ENCODE measurements at places on chromosomes 2 and 18. TPM values are rescaled to one million over a fixed set of nuclear protein-coding genes. Genes with fewer than 3 reads are reported as not detected.

GRCh38 chr2:19801367-19802080 is 100.3 kb downstream of the TTC32 start:
- peak; percentile 78 for DNase-seq
- H3K36me3 ChIP-seq, result no peaks in the 10 kb centered on the region
- no peak overlapping the region for H3K4me3 ChIP-seq
- H3K27me3 ChIP-seq, result no peaks in the 10 kb centered on the region
- H3K4me1 ChIP-seq, result peaks cover 25% of the 10 kb centered on the region

GDF7 gene
- total RNA-seq, result 0.03 TPM

- no peak for DNase-seq
- no peak overlapping the region for H3K4me3 ChIP-seq
- H3K36me3 ChIP-seq, result no peaks in the 10 kb centered on the region
- H3K4me1 ChIP-seq, result no peaks in the 10 kb centered on the region
- H3K27ac ChIP-seq, result no peak overlapping the region
- H3K27me3 ChIP-seq, result peaks cover 3% of the 10 kb centered on the region
Observed at GRCh38 chr2:179614121-179614520, 247.3 kb downstream of the ZNF385B start.

LYG1 gene
- 0.37 TPM for total RNA-seq

ITGA4 gene
- 80.0 TPM for total RNA-seq

DNA sequence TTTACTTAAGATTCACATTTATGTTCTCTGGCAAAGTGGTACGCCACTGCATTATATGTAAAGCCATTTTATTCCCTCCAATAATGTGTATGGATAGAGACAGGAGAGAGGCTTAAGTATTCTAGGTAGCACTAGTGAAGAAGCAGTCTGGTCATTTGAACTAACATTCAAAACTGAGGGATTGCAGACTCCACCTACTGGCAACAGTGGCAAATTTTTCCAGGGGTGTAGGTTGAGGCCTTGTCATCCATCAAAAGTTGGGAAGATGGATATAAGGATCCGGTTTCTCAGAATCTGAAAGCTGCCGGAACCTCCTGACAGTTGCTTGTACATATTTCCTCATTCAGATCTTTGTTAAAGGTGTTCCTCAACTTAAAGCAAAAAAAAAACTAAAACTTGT is 465.5 kb upstream of the FSHR start:
- no peaks in the 10 kb centered on the region for H3K4me1 ChIP-seq
- H3K36me3 ChIP-seq, result no peaks in the 10 kb centered on the region
- DNase-seq, result no peak
- H3K27ac ChIP-seq, result no peak overlapping the region
- H3K4me3 ChIP-seq, result no peak overlapping the region

DNA sequence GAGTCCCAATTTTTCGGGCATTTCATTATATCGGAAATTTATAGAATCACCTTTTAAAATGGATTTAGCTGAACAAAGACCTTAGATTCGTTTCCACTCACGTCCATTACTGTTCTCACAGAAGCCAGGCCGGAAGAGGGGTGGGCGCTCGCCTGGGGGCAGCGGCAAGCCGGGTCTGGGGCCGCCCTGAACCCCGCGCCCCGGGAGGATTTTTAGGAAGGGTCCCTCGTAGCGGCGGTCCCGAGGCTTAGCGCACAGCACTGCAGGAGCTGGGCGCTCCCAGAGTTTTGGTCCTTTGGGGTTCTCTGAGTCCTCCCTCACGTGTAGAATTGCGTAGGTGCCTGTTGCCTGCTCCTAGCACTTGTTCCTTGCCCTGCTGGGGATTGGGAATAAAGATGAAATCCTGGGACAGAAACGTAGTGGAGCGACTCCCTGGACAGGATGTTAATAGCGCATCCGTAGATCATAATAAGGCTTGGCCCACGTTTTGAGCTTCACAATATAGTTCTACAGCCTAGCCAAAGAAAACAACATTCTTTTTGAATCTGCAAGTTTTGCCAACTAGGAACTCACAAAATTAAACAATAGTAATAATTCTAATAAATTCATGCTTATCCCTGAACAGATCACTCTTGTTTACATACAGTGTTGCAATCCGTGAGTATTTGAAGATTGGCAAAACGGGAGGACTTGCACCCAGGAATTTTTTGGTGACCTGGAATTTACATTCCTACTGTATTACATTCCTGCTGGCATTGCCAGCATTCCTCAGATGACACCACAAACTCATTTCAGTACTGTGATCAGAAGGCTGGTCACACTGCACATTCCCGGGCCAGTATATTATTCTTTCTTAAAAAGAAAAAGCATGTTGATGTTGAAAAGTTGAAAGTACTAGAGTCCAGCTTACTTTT is 875 bp downstream of the C18orf63 start:
- DNase-seq, result peak; percentile 91
- H3K27ac ChIP-seq, result peak overlapping the region; percentile 85
- H3K4me1 ChIP-seq, result peaks cover 26% of the 10 kb centered on the region
- no peaks in the 10 kb centered on the region for H3K36me3 ChIP-seq
- no peak overlapping the region for H3K4me3 ChIP-seq
